ENCODE measurements at places on chromosomes 3 and 15.

- DNase-seq = no peak
These were observed 353.9 kb upstream of the KCNMB2 start for GRCh38 chr3:178182337-178182779.

- no peak for DNase-seq
These were observed 128.8 kb upstream of the OSTN start for GRCh38 chr3:191070201-191070600.

GRCh38 chr3:24237971-24238706 is 256.5 kb downstream of the THRB start:
- peak; percentile 43 for DNase-seq

DNA sequence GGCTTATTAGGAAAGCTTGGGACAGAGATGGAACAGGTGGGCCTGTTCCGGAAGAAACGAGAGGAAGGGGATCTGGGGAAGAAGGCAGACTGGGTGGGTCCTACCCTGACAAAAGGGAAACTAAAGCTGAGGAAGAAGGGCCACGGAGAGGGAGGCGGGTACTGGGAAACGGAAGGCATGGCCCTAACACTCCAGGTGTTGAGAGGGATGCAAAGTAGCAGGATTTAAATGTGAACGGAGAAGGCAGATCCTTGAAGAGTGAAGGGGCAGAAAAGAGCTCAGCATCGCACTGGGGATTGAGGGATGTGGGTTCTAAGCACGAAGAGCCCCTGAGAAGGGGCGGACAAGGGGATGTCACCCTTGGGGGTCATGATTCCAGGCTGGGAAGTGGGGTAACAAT is 735 bp downstream of the STIMATE start:
- no peak for DNase-seq

GRCh38 chr15:59388670-59389069 is 16.0 kb upstream of the MYO1E start:
- DNase-seq = no peak

DNA sequence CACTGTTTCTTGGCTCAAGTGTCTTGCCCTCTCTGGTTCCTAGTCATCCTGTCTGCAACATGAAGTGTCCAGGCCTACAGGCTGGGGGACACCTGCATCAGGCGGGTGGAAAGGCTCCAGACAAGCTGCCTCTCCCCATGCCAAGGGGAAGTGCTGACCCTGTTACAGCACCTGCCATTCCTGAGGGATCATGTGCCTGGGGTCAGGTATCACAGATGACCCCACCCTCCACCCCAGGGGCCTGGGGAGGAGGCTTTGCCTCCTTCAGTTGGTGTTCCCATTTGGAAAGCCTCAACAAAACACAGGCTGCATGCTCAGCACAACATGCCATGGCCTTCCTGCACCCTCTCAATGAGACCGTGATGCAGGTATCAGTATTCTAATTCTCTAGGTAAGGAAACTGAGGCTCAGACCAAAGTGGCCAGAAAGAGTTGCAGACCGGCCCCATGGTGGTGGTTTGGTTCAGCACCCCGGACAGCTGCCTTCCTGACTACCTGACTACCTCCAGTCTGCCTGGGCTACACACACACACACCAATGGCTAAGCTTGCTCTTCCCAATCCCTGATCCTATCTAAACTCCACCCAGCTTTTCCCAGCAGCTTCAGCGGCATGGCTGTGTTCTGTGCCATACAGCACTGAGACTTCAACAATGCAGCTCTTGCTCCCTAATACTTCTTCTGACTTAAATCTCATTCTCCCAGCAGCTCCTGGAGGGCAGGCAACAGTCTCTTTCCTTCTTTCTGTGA is 69.7 kb upstream of the LINGO1 start:
- peak; percentile 53 for DNase-seq

- no peak for DNase-seq
These were observed 31.7 kb upstream of the LINGO1 start for GRCh38 chr15:77664428-77664827.

- DNase-seq = no peak
These were observed 124.7 kb upstream of the CCNL1 start for GRCh38 chr3:157284688-157285087.

DNA sequence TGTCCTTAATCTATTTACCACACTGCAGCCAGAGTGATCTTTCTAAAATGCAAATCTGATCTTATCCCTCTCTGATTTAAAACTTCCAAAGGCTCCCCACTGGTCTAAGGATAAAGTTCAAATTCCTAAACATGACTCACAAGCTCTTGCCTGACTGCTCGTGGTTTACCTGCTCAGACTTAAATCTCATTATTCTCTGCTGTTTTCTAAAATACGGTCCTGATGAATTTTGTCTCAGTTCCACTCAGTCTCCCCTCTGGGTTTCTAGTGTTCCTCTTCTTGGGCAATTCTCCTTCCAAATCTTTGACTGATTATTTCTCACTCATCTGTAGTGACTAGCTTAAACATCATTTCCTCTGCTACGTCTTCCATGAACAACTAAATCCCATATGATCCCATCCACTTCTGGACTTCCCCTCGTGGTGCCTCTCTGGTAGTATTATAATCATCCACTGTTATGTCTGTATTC is 108.3 kb downstream of the P3H2 start:
- no peak for DNase-seq

- no peak for DNase-seq
These were observed 20.1 kb downstream of the DUSP7 start for GRCh38 chr3:52036222-52036694.

- no peak for DNase-seq
These were observed 6.3 kb downstream of the CSK start for GRCh38 chr15:74788042-74788682.
